Activated CD4-positive, CD25-positive, alpha-beta regulatory T cell (primary cell): ENCODE measurements at places on chromosomes 1 and 21.

DNA sequence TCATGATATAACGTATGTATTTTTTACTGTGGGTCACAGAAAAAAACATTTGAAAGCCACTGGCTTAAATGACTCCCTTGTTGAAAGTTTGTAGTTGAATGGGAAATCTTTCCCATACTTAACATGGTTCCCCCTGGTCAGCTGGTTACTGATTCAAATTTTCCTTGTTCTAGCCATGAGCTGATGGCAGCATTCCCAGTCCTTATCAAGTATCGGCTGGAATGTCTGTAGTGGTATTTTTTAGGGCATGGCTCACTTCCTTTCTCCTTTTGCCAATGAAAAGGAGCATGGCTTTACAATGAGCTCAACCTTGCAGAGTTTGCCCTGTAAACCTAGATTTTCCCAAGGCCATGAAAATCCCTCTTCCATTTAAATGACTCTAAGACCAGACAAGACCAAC, 55.7 kb downstream of the GIPC2 start:
- DNase-seq: no peak

- DNase-seq: no peak
Observed at GRCh38 chr1:89887270-89887669, 66.4 kb downstream of the LRRC8D start.

GRCh38 chr1:195981448-195982139, 626.6 kb downstream of the KCNT2 start:
- no peak for DNase-seq

GRCh38 chr1:59229138-59229537, 67.8 kb upstream of the FGGY start:
- no peak for DNase-seq

GRCh38 chr1:205504311-205505075, at the start of gene CDK18:
TSS of gene CDK18 (plus strand) at chr1:205504669. CDS start at chr1:205523168, 18,499 bp downstream.
- no peak for DNase-seq

- no peak for DNase-seq
Observed at GRCh38 chr1:157965584-157965983, 27.9 kb upstream of the KIRREL1 start.

GRCh38 chr21:16047904-16048303, 318.1 kb downstream of the USP25 start:
- no peak for DNase-seq

DNA sequence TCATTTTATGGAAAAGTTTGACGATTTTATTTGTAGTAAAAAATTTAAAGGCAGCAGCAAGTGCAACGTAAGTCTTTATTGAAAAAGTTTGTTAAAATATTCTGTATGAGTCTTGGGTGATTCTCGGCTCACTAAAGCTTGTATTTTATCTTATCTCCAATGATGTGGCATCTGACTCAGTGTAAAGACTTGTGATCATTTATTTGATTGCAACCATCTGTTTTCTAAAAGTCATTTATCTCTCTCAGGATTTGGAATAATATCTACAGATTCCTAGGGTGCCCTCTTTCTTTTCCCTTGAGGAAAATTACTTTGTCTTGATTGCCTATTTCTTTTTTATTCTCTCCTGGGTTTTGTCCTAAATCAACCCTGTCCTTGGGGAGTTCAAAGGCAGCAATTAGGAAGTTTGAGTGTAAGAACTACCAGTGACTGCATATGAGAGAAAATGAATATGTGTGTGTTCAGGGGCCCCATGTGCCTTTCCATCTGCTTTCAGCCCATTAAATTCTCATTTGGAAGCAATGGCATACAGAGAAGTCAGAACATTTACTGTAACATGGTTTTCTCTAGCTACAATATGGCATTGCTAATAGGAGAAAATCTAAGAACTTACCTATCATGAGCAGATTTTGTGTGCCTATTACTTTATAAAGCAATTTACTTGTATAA, 575.0 kb upstream of the CHRM3 start:
- no peak for DNase-seq

GRCh38 chr1:13898406-13898805, 198.4 kb downstream of the PRDM2 start:
- no peak for DNase-seq

DNA sequence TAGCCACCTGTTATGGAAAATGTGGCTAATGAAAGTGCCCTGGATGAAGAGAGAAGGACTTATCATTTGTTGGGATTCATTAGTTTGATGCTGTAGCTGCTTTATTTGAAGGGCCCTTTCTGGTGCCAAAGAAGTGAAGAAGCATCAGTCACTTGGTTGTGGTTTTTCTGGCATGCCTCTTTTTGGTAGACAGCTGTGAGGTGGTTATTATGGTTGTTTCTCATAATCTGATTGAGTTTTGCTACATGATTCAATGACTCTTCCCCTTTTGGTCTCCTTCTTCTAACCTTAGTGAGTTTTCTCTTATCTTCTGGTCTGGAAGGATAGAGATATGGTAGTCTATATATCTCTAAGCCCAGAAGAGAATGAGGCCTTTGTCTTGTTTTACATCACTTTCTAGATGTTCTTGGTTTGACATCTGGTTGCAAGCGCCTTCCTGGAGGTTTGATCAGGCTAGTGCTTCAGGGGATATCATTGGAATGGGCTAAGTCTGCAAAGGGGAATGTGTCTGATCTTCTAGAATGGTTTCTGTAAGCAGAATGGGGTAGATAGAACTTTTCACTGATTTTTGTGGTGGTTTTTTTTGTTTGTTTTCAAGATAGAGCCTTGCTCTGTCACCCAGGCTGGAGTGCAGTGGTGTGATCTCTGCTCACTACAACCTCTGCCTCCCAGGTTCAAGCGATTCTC, 26.0 kb downstream of the ARID1A start:
- DNase-seq: no peak

DNA sequence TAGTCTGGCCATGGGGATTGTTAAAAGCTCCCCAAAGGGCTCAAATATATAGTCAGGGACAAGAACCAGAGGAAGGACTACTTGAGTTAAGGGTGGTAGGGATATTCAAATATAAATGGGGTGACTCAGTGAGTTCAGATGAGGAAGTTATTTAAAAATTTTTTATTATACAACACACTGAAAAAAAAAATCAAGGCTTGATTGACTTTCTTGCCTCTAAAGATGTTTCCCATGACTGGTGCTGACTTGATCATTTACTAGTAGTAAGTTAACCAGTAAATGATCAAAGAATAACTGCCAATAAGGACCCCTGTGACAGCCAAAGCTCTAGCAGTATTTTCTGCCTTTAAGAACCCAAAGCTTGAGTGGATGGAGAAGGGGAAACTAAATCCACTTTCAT, 357.6 kb upstream of the NR5A2 start:
- DNase-seq: no peak
